ENCODE measurements at places on chromosomes 5 and 9.

GRCh38 chr5:115772731-115773475, 43.6 kb downstream of the CDO1 start:
- no peak for DNase-seq

- DNase-seq = peak; percentile 77
These were observed 33.9 kb downstream of the SH3PXD2B start for GRCh38 chr5:172420235-172420939.

- DNase-seq = no peak
These were observed 35.3 kb upstream of the IQGAP2 start for GRCh38 chr5:76367623-76368371.

DNA sequence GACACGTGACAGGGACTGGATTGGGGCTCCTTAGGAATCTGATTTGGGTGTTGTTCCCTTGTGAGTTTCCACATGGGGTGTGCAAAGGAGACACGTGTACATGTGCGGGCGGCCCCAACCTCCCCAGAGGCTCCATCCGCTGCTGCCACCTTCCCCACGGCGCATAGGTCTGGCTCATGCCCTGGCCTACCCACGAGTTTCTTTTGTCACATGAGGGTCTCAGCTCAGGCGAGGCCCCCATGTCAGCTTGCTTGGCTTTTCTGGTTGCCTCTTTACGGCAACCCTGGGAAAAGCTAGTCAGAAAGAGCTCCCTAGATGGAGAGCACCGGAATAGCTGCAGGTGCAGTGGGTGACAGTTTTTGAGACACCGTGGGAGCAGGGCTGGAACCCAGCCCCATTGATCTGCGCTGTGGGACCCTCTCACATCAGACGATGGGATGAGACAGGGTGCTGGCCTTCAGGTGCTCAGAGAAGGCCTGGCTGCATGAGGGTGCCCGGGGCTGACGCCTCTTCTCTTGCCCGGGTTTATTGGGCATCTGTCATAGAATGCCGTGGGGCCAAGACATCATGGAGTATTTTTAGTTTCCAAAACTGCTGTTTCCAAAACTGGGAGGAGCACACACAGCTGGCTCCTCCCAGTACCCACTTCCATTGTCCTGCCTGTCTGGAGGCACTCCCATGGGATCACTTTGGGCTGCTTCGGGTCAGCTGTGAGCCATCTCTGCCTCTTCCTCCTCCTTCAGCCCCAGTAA, 107.8 kb downstream of the WNK2 start:
- no peak for DNase-seq

GRCh38 chr9:132757016-132757415, 86.8 kb downstream of the GTF3C4 start:
- DNase-seq = no peak

DNA sequence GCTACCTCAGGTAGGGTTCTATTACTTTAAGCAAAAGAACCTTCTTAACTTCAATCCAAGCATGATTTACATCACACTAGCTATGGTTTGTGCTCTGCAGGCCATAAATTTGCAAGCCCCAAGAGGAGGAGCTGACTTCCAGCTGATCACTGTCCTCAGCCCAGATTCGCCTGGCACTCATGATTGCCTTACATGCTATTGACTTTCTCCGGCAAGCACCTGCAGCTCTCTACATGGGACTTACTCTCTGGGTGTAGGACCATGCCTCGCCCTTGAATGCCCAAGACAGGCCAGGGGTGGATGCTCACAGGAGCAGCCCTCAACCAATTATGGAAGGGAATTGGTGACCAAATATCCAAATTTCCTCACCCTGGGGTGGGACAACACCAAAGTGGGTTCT, 99.8 kb downstream of the ESM1 start:
- no peak for DNase-seq

GRCh38 chr9:32431940-32432555, 47.6 kb downstream of the ACO1 start:
- no peak for DNase-seq

- no peak for DNase-seq
These were observed 11.8 kb downstream of the NR2F1 start for GRCh38 chr5:93594591-93595419.

GRCh38 chr5:1080432-1080831, 31.4 kb downstream of the SLC12A7 start:
- DNase-seq = no peak

- DNase-seq = no peak
These were observed 708 bp downstream of the SPOUT1 start for GRCh38 chr9:128828719-128829452.

DNA sequence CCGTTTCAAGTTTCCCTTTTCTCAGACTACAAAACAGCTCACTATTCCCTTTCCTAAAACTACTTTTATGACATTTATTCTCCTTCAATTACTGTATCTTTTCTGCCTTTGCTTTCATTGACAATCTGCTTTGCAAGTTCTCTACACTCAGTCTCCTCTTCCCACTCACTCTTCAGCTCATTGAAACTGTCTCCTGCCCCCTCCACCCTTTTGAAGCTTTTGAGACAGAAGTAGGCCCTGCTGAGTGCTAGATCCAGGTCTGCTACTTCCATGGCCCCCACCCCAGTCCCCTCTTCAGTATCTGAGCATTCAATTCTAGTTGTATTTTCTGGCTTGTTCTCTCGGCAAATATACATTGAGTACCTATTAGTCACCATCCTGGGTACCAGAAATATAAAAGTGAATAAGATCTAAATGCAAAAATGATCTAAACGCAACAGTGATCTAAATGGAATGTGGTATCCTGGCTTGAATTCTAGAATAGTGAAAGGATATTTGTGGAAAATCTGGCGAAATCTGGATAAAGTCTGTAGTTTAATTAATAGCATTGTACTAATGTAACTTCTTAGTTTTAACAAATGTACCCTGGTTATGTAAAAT, 58.4 kb downstream of the OR2K2 start:
- no peak for DNase-seq

DNA sequence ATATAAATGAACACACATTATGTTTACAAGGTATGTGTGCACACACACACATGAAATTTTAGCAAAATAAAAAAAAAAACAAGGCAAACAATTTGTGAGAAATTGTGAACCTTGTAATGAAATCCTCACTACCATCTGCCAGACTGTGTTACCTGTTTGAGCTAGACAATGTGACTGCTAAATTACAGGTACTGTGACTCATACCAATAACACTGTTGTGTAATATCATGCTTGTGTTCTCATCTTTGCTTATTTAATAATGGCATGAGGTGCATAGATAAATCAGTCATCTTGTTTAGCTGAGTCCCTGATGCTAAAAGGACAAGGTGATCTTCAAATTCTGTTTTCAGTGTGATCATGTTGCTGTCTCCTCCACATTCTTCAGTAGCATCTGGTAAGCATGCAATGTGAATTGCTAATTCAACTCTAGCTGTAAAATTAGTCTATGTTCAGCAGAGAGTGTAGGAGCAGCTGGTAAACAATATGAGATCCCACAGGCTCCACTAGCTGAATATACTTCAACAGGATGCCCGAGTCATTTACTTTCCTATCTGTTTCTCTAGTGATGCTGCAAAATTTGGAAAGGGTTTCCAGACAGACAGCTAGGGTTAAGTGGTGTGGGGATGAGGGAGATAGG, 966.3 kb upstream of the C9orf72 start:
- no peak for DNase-seq

DNA sequence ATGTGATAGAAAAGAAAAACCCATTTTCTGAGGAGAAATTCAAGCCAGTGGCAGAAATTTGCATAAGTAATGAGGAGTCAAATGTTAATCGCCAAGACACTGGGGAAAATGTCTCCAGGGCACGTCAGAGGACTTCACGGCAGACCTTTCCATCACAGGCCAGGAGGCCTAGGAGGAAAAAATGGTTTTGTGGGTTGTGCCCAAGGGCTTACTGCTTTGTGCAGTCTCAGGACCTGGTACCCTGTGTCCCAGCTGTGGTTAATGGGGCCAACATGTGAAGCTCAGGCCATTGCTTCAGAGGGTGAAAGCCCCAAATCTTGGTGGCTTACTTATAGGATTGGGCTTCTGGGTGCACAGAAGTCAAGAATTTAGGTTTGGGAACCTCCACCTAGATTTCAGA, 54.8 kb upstream of the ADAMTS2 start:
- no peak for DNase-seq

DNA sequence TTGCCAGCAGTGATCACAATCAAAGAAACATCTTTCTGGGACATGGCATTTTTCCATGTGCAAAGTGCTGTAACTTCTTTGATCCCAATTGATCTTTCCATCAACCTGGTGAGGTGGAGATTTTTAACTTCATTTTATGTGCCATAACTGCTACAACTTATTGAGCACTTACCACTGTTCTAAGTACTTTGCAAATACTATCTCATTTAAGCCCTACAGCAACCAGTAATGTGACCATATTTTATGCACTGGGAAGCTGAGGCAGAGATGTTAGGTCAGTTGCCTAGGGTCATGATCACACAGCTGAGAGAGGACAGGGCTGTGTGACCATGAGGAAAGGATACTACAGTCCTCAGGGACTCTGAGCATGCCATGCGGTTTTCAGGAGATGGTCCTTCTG, 17.9 kb upstream of the STRBP start:
- no peak for DNase-seq

DNA sequence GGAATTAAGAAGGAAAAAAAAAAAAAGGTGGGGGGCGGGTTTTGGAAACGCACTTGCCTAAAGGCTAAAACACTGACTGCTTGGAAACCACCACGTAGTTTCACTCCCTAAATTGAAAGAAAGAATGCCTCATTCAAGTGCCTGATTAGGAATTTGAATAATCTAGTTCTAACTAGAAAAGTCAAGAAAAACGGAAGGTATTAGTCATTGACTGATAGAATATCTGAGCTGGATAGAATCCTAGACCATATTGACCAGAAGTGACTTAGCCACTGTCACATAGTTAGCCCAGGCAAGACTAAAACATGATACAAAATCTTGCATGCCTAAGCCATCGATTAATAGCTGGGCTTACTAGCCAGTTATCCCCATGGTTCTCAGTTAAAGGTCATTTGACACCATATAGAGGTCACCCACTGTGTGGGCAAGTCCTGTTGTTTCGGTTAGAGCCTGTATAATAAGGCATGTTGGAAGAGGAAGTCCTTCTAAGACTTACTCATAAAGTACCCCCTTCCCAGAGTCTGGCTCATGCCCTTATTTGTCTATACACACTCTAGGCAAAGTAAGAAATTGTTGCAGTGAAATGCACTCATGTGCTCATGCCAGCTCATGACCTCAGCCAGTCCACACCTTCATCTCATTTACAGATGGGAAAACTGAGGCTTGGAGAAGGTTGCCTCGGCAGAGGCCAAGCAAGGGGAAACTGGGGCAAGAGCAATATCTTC, 40.2 kb downstream of the SH3RF2 start:
- DNase-seq = no peak

DNA sequence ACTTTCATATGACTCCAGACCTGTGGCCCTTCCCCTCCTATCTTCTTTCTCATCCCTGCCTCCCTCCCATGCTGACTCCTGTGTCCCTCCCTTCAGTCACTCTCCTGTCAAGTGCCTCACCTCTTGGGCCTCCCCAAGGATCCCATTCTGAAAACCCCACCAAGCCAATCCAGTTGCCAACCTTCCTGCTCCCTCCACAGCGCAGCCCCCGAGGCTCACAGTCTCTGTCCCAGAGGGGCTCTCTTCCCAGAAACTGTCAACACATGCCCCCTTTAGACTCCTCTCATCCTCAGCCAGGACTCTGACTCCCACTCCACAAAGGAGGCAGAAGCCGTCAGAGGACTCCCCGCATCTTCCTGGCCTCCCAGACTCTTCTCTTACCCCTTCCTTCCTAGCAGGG, 30.8 kb downstream of the ACSL6 start:
- no peak for DNase-seq

- DNase-seq = no peak
These were observed 33.6 kb upstream of the HSD17B4 start for GRCh38 chr5:119418606-119419100.

DNA sequence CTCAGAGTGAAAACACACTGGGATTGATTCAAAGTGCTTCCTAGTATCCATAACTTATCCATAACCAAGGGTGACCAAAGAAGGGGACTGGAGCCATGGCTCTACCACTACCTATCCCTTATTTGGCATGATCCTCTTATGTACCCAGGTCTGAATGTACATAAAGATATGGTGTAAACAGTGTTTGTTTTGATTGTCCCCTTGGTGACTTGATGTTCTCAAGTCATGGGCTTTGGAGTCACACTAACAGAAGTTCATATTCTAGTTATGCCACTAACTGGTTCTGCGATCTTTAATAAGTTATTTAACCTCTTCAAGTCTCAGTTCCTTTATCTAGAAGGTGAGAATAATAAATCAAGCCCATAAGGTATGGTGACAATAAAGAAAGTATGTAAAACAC, 283.4 kb upstream of the PTGER4 start:
- no peak for DNase-seq

DNA sequence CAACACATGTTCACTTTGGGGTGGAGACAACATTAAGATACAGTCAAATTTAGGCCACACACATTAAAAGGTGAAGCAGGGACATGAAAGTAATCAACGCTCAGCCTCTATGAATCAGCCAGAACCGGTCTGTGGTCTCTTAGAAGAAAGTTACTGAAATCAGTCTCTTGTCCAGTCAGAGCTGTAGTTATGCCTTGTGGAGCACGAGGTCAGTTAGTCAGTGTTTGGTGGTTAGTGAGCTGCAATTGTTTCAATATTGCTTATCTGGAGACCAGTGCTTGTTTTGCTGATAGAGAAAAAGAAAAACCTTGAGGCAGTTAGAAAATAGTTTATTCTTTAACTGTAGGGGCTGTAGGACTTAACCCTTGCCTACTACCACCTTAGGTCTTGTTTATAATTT, 157.8 kb upstream of the RASEF start:
- DNase-seq = no peak

DNA sequence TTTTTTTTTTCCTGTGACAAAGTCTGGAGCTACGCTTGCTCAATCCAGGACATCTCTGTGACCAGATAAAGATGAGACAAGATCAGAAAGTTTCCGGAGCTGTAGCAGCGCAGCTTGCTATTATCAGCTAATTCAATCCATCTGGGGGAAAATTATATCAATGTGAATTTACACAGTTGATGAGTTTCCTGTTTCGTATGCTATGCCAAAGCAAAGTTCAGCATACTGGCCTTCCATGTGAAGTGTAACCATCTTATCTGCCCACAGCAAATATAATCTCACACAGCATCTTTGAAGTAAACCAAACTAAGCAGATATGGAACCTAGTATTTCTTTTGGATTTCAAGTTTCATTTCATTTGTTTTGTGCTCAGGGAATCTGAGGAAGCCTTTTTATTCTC, 1767.7 kb downstream of the EFNA5 start:
- no peak for DNase-seq

DNA sequence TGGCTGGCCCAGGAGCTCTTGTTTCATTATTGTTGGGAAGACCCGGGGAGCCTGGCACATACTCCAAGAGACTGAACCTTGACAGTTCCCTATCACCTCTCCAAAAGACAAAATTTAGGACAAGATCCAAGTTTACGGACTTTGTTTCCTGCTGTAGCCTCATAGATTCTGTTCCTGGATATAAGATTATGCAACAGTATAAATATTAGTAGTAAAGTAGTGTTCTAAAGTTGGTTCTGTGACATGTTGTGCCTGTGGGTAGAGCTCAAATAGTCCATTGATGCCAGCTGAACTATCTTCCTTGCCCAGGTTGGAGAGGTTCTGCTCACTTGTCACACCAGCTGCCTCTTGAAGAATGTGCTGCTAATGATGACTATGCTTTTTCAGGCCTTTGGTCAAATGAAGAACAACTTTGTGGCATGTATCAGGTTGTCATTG, 430.2 kb downstream of the DMAC1 start:
- DNase-seq = no peak

All from NCI-H2029 treated with DMSO at 0.1 percent for 48 hours (cell line).